T-helper 17 cell (primary cell): ENCODE measurements at places on chromosomes 6 and 20.

DNA sequence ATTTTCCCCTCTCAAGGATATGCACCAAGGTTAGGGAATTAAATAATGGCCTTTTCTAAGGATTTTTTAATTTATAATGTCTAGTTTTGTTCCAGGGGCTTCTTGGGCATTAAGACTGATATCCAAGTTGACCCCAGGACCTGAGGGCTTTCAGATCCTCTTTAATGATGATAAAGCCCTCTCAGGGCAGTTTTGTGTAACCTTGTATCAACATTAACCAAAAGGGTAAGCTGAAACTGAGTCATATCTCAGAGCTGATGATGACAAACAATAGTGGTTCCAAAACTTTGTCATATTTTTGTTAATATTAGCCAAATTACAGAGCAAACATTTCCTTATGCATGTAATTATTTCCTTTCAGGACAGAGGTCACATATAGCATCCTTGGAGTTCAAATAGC is 309.4 kb upstream of the MAN1A1 start:
- no peak for DNase-seq

DNA sequence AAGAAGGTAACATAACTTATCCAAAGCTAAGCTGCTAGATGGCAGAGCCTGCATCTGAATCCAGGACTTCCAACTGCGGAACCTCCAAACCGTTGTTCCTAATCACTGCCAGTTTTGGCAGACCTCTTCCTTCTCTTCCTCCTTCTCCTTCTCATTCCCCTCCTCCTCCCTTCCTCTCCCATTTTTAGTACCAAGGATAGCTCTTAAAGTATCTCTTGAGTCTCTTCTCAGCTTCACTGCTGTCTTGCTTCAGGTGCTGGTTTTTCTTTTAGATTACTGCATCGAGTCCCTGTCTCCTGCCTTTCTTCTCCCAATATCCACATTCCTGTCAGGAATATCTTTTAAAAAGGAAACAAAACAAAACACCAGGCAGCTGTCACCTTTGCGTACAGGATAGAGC is 77.1 kb downstream of the CDYL start:
- no peak for DNase-seq

DNA sequence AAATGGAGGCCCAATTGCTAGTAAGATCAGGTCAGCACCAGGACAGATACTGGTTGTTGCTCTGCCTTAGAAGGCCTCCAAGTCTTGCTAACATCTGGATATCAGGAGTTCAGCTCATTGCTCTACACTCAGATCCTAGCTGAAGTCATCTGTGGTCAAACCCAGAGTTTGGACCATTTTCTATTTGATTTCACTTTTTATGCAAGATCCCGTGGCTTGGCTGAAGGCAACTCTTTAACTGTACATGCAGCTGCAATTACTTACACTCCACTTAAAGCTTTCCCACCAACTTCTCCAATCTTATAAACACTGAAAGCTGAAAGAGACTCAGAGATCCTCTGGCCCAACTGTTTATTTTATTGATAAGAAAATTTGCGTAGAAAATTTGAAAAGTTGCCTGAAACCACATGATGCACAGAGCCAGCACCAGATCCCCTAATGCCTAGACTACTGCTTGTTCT is 2.7 kb downstream of the SLC17A2 start:
- DNase-seq, result no peak

DNA sequence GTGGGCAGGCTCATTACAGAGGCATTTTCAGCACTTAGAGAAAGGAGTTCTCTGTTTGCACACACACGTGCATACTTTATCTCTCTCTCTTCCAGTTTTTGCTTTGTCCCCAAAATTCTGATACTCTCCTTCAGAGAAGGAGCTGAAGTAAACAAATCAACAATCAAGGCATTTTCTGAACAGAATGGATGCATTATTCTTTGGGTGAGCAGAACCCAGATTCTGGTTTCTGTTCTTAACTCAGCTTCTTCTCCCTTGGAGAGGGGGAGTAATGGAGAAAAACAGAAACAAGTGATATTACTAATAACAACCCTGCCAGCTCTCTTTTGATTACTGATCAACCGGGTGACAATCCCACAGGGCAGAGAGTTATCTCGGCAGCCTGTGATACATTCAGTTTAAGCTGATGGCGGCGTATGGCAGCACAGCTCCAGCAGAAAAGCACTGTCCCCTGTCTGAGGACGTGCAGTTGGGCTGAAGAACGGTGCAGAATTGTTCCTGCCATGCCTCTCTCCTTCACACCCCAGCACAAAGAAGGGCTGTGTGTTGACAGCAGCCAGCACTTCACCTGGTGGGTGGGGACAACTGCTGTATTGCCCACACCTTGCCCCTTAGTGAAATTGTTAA is 47.3 kb upstream of the SASH1 start:
- no peak for DNase-seq

GRCh38 chr20:9758752-9759151 is 80.1 kb downstream of the PAK5 start:
- DNase-seq, result no peak

DNA sequence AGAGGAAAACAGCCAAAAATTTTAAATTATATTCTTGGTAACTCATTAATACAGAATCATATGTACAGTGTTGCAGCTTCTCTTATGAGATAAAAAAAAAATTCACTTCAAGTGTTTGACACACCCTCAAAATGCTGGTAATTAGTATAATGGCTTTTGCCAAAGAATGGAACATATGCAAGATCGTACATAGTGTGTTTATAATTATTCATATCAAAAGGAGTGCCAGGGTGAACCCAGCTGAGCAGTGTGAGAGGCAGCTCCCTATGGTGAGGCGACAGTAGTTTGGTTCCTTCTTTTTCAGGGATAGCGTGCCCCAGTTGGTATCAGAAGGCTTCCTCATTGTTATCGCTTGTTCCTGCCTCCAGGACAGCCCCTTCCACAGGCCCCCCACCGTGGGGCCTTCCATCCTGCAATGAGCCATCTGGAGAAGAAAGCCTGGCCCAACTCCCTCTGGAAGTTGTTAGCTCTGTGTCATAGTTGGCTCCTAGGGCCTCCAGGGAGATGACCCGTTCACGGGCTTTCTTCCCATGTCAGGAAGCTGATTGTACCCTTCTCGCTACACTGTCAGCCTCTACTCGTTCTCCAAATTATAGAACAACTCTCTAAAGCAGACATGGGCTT is 150.7 kb downstream of the FRK start:
- DNase-seq, result no peak

DNA sequence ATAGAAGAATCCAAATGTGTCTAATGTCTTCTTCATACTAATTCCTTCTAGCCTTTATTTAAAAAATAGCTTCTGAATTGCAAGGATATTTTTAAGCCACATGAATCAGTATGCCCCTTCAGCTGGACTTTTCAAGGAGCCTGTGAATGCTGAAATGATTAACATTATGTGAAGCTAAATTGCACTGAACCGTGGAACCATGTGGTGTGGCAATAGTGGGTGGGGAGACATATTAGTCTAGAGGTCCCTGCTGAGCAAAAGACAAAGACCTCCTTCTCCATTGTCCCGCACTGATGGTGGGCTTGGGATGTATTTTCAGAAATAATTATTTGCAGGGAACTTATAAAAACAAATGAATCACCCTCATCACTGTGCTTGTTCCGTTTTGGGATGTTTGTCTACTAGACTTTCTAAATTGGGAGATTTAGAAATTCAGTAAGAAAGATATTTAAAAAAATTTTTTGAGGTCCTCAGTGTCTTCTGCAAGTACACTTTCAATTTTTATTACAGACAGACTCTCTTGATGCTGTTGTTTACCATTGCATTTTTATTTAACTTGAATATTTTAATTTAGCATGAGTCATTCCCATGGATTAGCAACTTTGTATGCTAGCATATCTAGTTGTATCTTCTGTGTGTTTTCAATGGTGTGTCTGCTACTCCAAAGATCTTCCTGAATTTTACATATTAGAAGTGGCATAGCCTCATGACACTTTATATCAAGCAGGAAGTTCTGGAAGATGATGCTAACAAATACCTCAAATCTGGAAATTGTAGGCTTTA is 238.1 kb downstream of the LAMA2 start:
- no peak for DNase-seq

DNA sequence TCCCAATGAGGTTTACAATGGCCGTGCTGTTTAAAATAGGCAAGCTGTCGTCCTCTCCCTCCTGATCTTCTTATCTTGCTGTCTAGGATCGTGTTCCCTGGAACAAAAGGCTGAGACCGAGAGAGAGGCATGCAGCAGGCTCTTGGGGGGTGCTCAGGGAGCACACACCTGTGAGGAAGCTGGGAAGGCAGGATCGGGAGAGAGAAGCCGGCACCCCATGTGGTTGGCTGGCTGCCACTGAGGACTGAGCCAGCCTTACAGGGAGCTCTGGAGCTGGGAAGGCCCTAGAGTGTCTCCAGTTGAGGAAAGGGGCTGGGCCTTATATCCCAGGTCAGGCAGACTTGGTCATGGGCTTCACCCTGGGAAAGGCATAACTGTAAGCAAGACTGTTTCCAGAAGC is 184.2 kb downstream of the LY86 start:
- no peak for DNase-seq

GRCh38 chr20:15005300-15005986 is 668.0 kb upstream of the FLRT3 start:
- DNase-seq, result no peak

GRCh38 chr20:59783641-59784010 is 149.8 kb downstream of the SYCP2 start:
- no peak for DNase-seq

DNA sequence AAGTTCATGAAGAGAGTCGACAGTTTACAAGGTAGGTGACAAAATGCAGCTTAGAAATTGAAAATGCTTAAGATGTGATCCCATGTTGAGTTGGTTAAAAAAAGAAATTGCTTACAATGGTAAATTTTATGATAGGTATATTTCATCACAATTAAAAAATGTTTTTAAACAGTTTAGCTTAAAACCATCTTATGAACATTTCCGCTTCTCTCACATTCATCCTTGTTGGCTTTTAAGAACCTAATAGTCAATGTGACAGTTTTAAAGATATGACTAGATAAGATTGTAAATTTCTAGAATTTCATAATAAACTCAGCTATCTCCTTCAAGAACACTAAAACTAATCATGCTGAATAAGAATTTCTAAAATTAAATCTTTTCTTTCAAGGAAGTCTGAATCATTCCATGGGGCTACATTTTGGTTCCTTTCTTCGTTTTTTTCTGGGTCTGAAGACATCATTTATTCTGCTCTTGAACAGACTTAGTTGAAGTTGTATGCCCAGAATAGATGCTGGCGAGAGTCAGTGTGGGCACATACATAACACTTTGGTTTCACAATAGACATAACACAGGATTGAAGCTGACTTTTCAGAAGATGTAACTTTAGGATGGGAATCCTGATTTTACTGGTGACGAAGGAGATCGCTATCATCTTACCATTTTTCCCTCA is 35.9 kb upstream of the LTV1 start:
- no peak for DNase-seq

GRCh38 chr6:1832844-1833787 is 223.4 kb downstream of the FOXC1 start:
- DNase-seq, result no peak

DNA sequence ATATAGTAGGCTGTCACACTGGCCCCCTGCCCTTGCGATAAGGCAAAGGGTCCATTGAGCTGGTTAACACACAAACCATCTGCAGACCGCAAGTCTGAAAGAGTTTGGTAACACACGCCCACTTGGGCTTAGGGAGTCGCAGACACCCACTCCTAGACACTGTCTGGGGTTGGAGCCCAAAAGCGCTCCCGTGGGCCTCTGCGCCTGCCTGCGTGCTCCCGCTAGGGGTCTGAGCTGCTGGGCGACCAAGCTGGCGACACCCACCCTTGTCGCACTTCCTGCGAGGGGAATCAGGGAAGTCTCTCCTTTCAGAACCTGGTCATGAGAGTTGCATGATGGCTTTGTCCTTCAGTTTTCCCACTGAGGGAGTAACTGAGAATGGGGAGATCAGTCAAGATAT is 653.0 kb downstream of the HTR1B start:
- no peak for DNase-seq

GRCh38 chr6:150694889-150695288 is 95.2 kb downstream of the PLEKHG1 start:
- DNase-seq, result no peak
